Skeletal muscle cell (primary cell): ENCODE measurements at places on chromosomes 13 and 19.

DNA sequence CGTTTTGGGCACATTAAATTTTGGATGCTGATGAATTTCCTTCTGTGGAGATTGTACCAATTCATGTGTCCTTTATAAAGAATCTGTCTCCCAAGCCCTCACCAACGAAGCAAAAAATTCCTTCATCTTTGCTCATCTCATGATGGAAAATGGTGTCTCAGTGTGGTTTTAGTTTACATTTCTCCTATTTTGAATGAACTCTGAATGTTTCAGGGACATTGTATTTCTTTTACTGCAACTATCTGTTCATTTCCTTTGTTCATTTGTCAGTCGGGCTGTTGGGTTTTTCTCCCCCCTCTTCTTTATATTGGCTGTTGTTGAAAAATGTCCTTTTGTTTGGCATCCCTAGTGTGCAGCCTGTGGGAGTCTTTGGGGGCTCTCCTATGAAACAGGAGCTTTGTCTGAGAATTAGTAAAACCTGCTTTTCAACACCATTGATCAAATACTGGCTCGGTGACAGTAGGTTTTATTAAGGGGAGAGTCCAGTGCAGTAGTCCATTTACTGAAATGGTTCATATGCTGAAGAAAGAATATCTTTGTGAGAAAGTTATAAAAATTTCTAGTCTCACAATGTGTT, 91.3 kb upstream of the C1QTNF9B start:
- DNase-seq, result no peak

- DNase-seq, result no peak
Observed at GRCh38 chr19:46373491-46374359, 26.8 kb downstream of the PPP5C start.

- no peak for DNase-seq
Observed at GRCh38 chr19:2475018-2475701, 767 bp upstream of the GADD45B start.

DNA sequence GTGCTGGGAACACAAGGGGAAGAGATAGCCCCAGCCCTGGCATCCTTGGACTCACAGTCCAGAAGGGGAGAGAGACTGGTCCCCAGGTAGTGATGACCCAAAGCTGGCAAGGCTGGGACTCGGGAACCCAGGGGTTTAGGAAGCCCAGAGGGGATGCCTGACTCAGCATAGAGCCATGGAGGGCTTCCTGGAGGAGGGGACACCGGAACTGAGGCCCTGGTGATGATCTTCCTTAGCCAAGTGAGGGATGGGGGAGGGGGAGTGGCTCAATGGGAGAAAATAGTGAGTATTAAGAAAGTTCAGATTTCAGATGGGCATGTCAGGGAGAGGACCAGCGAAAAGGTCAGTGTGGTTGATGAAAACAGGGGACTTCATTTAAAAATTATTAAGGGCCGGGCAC, 26.8 kb downstream of the EXOC3L2 start:
- DNase-seq, result no peak

- DNase-seq, result no peak
Observed at GRCh38 chr13:112928972-112929782, 39.8 kb upstream of the MCF2L start.

DNA sequence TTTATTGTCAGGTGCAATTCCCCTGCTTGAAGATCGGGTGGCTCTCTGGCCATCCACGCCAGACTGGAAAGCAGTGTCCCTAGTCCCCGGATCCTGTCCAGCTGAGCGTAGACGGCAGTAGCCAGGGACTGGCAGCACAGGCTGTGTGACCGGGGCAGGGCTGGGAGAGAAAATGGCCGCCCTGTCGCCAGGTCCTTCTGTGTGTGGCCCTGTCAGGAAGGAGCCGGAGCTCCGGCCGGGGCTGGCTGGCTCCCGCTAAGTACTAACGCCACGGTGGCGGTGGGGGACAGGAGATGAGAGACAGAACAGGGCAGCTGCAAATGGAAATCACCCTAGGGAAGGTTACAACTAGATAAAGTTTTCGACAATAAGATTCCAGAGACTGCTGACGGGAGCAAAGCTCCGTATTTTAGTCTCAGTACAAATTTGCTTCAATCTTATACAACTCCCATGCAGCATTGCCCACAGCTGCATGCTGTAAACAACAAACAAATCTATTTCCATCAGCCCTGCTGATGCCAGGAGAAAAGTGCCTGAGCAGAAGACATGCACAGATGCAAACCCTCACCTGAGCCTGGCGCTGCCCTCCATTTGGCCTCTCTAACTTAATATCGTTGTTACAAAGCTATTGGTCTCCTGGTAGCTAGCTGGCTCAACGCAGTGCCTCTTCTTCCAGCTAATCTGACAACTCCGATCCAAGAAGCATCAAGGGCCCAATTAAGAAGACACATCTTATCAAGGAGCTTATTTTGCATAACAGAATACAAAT, 253.0 kb downstream of the TSHZ3 start:
- no peak for DNase-seq

GRCh38 chr19:4993683-4994082, 24.8 kb downstream of the KDM4B start:
- no peak for DNase-seq

DNA sequence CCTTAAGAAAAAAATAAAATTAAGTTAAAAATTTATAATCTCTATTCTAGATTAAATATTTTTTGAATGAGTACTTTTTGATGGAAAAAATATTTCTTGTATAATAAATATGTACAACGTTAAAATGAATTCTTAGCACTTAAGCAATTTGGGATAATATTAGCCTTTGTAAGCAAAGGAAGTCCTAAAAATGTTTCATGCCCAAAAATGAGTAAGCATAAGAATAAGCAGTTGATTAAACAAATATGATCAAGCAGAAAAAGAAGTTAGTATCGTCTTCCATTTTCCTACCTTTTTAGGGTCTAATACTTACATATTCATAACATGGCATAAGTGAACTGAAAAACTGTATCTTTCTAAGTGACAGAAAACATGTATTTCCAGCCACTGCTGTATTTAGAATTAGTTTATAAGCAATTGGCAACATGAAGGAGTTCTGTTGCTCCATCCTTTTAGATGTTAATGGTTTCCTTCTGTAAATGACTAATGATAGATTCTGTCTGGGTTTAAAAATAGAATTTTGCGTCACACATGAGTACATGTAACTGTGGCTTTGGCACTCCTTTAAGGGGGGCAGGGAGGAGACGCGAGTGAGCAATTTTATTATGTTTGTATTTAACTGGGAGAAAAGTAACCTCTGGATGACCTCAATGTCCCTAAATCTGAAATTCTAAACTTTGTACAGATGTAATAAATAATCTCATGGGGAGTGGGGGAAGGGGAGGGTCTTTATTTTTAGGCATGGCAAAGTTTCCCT, 237.4 kb downstream of the RGCC start:
- peak; percentile 86 for DNase-seq

DNA sequence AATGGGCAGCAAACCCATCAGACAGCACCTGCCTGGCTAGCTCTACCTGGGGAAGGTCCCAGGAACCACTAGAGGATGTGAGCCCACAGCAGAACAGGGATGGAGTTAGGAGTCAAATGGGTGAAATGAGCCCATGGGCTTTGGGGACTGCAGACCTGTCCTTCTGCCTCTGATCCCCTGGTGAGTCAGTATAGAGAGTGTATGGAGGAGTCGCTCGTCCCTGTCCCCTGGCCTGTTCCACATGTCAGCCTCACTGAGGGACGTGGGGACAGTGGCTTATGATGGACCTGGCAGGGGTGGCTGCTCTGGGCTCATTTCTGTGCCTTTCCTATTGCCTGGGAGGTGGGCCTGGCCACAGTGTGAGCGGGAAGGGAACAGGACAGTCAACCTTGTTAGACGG, 4.0 kb downstream of the CEACAM1 start:
- no peak for DNase-seq

DNA sequence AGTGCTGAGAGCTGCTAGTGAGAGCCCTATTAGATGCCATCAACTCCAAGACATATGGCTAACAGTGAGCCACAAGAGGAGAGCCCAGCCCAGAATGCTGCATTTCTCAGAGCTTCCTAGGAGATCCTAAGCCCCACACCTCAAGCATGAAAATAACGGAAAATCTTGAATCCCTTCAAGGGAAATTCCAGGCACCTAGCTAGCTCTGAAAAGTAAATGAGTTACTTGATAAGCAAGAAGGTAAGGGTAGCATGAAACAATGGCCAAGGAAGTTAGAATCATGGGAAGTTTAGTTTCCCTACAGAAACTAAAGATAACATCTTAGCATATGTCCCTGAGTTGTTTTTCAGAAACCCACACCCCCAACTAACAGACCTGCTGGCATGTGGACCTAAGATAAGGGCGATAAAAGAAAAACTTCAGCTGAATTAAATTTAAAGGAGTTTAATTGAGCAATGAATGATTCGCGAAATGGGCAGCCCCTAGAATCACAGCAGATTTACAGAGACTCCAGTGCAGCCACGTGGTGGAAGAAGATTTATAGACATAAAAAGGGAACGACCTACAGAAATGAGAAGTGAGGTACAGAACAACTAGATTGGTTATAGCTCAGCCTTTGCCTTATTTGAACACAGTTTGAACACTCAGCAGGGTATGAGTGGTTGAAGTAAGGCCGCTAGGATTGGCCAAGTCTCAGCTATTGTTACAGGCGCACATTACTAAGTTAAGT, 301.3 kb upstream of the DACH1 start:
- DNase-seq, result no peak

GRCh38 chr13:109172136-109172535, 542.7 kb downstream of the MYO16 start:
- DNase-seq, result no peak

GRCh38 chr13:111210544-111211469, 95.7 kb downstream of the ARHGEF7 start:
- peak; percentile 83 for DNase-seq

DNA sequence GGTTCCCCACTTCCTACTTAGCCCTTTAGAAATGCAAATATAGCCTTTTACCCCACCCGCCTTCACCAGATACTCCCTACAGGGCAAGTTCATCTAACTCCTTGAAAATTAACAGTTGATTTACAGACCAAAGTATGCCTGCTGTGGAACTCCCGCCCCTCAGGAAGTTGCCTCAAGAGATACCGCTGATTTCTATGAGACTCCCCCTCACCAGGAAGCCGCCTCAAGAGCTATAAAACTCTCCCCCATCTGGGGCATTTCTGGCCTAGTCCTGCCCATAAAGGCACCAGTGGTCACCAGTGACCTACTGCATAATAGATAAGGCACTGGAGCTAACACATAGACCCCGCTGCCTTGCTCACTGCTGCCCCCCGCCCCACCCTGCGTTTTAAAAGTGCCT, 201.7 kb upstream of the UBL3 start:
- no peak for DNase-seq

DNA sequence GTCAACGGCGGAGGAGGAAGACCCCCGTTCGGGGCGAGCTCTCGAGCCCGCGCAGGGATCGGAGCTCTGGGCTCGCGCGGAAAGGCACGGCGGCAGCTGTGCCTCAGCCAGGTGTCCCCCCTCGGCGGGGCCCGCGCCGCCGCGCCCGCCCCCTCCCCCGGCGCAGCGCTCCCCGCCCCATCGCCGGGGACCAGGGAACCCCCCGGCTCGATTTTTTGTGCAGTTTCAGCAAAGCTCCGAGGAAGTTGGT, 110.0 kb downstream of the KCNRG start:
- no peak for DNase-seq

GRCh38 chr13:23642110-23642509, 71.9 kb downstream of the TNFRSF19 start:
- DNase-seq, result no peak

DNA sequence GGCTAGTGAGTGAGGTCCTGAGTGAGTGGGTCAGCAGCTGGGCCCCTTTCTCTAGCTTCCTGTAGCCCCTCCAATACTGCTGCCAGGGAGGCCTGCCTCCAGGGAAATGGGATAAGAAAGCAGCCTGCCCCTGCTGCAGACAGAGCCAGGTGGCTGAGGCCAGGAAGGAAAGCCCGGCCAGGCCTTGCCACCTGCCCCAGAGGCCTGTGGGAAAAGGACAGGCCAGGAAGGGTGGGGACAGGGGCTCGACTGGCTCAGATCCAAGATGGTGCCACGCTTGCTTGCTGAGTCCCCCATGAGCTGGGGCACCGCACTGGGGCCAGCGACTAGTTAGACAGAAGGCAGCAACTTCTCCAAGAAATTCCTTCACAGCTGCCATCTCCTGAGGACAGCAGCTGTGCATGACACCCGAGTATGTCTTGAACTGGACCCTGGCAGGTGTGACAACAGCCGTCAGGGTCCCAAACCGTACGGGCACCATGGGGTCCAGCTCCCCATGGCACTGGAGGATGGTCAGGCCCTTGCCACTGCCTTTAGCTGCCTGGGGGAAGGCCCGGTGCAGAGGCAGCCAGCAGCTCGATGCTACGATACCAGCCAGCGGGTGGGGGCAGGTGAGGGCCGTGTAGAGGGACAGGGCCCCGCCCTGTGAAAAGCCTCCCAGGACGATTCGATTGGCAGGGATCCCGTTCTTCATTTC, 5.1 kb upstream of the PRR36 start:
- no peak for DNase-seq

- no peak for DNase-seq
Observed at GRCh38 chr13:113656003-113656588, 1.9 kb downstream of the ATP4B start.

DNA sequence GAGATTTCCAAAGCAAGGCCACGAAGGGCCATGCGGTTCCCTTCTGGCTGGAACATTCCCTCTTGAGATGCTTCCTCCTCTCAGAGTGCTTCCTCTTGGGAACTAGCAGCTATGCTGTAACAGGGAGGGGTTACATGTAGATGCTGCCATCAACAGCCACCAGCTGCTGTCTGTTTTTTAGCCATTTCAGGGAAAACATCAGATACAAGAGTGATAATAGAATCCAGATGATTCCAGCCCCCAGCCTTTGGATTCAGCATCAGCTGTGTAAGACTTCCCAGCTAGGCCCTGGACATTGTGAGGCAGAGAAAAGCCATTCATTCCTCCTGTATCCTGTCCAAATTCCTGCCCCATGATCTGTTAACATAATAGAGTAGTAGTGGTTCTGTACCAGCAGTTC, 8.2 kb upstream of the ZNF177 start:
- DNase-seq, result no peak

DNA sequence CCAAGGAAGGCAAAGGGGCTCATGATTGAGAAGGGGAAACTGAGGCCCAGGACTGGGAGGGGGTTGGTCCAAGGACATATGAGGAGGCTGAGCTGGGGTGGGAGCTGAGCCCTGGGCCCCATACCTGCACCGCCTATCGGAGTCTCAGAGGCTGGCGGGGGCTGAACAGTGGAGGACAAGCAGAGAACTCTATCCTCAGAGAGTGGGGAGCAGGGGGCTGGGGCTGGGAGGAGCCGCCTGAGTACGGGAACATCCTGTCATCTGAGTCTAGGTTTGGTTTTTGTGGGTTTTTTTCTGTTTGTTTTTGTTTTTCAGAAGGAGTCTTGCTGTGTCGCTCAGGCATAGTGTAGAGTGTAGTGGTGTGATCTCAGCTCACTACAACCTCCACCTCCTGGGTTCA, 6.2 kb downstream of the ARRDC2 start:
- no peak for DNase-seq
